ENCODE measurements at places on chromosomes 11 and 22.
A peak's percentile ranks its signal among the peaks of the same experiment; 100 is the strongest.

- DNase-seq = no peak
These were observed 4.6 kb downstream of the KRTAP5-3 start for GRCh38 chr11:1603629-1604028.

DNA sequence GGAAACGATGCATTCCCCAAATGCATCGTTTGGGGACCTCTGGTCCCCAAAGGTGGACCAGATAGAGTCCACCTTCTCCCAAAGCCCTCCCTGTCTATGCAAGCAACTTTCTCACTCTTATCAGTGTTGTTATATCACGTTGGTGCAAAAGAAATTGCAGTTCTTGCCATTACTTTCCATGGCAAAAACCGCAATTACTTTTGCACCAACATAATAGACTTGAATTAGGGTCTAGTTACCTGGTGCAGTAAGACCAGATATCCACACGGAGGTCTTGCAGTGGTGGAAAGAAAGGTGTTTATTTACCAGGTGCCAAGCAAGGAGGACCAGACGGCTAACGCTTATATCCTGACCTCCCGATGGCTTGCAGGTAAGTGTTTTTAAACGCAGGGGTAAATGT, 129.0 kb downstream of the MIAT start:
- no peak for DNase-seq

GRCh38 chr22:30921108-30921507, 47.5 kb downstream of the MORC2 start:
- DNase-seq = no peak

GRCh38 chr11:64593156-64594105, 2.4 kb downstream of the SLC22A12 start:
- no peak for DNase-seq

DNA sequence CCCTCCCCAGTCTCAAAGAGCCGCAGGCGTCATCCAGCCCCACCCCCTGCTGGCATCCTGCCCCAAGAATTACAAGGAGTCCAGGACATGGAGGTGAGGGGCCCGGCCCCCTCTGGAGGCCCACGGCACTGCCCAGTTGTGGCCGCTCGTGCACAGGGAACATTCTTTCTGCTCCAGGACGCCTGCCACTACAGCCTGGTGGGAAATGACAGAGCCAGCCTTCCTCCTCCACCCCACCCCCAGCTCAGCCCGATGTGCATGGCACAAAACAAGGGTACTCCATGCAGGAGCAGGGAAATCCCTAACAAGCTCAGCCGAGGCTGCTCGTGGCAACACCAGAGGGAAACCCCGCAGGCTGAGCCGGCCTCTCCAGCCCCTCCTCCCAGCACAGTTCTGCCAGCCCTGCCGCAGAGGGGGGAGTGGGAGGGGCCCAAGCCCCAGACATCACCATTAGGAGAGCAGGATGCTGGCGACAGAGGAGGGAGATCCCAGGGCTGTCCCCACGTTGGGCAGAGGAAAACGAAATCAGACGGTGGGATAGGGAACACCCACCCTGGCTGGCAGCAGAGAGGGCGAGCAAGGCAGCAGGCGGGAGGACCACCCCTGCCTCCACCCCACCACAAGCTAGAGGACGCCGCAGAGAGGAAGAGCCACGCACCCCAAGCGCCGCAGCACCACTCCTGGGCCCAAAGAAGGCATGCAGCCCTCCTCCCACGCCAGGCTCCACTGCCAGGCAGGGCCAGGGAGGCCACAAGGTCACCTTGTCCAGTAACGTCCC, 10.0 kb downstream of the IGSF9B start:
- DNase-seq = peak; percentile 66

DNA sequence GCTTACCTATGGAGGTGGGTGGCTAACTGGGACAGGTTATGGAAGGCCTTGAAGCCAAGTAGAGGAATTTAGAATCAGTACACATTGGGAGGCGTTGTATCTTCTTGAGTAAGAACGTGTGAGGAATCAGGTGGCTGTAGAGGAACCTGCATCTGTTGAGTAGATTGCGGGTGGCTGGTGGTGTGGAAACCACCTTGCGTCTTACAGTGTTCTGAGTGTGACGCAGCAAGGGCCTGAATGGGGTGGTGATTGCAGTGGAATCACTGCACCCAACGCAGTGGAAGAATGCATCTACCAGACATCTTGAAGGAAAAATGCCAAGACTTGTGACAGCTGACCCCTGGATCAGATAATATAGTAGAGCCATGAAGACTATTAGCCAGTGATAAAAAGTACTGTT, 110.8 kb upstream of the NNMT start:
- no peak for DNase-seq

- peak; percentile 48 for DNase-seq
These were observed 23.2 kb upstream of the ZBTB16 start for GRCh38 chr11:114036147-114036811.

GRCh38 chr22:35596821-35597220, 20.3 kb downstream of the MB start:
- DNase-seq = no peak

DNA sequence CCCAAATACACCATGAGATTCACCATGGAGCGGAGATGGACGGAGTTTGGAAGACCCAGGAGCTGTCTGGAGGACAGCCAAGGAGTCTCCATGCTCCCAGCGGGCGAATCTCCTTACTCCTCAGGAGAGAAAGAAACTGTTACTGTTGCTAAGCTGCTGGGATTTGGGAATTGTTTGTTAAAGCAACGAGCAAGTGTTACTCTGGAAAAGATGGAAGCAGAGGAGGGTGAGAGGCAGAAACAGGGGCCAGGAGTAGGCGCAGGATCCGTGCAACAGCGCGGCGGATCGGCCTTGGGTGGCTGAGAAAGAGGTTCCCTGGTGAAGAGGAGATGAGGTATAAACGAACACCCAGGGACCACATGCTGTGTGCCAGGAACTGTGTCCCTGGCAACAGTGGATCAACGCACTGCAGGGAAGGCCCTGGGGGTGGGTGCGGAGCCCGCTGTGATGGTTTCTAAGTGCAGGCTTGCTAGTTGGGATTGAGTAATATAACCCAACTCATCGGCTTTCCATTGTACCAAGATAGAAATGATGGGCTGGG, 1436.4 kb downstream of the BRD1 start:
- no peak for DNase-seq

DNA sequence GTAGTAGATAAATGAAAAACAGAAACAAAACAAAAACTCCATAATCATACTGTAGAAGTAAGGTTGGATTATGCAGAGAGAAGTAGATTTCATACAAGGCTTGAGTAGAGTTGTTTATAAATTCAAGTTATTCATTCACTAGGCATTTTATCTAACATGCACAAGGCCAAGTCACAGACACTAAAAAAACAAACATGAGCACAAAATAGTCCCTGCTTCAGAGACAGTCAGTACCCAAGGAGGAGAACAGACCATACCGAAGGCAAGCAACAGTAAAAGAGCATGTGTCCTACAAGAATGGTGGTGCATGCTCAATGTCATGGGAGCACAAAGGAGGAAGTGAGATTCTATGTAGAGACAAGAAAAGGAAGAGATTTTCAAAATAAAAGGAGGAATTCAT, 796.5 kb upstream of the LRRC4C start:
- no peak for DNase-seq
